NCI-H2227 treated with DMSO at 0.1 percent for 48 hours (cell line): ENCODE measurements at places on chromosomes 12 and 14.

DNA sequence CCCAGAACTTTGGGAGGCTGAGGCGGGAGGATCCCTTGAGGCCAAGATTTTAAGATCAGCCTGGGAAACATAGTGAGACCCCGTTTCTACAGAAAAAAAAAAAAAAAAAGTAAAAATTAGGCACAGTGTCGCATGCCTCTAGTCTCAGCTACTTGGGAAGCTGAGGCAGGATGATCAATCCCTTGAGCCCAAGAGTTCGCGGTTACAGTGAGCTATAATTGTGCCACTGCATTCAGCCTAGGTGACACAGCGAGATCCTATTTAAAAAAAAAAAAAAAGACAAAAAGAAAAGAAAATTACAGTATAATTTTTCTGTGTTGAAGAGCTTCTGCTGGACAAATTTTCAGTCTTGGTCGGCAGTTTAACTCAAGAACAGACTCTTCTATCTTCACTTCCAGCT, 133.9 kb upstream of the FGD4 start:
- DNase-seq, result no peak

DNA sequence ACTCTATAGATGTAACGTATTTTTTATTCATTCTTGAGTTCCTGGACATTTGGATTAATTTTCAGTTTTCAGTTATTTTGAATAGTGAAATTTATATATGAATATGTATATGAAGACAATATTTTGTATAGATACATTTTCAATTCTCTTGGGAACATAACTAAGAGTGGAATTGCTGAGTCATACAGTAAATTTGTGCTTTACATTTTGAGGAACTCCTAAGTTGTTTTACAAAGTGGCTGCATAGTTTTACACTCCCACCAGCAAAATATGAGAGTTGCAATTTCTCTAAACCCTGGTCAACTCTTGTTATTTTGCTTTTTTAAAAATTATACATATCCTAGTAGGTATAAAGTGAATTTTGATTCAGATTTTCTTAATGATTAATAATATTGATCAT, 1838.6 kb upstream of the SEL1L start:
- DNase-seq, result no peak

DNA sequence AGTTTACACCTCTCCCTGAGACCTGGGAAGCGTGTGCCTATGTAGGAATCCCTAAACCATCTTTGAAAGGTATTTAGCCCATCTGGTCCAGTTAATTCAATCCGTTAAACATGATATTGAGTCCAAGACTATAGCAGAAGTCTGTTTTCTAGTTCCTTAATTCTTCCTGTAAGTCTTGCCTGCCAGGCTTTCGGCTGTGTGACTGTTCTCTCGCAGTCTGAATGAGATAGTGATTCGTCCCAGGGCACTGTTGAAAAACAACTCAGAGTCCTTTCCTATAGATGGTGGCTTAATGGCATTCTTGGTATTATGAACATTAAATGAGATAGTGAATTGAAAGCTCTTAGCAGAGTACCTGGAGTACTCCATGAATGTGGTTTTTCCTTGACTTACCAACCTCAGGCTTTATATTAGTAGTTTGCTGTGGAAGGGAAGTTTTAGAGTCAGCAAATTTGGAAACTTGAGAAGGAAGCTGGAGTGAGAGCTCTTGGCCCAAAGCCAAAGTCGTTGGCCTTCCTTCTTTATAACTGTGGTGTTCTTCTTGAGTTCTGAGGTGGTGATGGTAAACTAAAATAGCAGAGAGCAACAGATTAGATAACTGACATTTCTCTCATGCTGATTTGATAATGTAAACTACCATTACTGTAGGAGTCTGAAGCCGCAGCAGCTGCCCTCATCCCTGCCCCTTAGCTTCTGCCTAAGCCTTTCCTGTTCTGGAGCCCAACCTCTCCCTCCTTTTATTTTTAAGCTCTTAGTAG, 76.5 kb downstream of the TGFB3 start:
- DNase-seq, result peak; percentile 19

GRCh38 chr14:69378274-69378673, 19.8 kb downstream of the ERH start:
- DNase-seq, result no peak

DNA sequence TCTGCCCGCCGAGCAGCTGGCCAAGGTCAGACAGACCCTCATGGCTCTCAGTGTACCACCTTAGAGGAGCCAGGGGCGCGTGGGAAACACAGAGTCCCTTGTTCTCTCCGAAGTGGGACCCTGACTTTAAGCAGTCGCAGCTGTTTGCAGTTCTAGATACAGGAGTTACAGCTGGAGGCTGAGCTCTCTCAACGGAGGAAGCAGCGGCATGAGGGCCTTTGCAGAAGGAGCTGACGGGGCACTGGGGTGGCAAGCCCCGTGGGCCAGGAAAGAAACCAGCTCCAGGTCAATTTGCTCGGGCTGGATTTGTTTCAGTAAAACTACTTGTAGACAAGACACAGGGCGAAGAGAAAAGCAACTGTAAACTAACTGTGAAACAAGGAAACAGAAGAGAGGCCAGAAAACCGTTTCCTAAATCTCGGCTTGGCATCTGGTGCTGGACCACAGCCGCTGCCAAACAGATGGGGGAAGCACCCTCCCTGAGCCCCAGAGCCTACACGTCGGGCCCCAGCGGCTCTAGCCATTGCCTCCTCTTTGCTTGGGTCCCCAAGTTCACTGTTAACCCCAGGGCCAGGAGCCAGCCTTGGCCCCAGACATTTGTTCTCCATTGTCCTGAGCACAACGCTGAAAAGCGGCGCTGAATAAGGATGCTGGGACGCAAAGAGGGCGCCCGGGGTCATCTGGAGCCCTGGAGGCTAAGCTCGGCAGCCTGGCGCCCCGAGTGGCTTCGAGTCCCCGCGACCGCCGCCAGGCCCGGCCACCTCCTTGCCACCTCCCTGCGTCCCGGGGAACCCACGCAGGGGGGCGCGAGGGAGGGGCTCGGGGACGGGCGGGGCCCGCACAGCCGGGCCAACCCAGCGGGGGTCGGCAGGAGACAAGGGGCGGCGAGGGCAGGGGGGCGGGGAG, 914 bp upstream of the PACS2 start:
- no peak for DNase-seq

DNA sequence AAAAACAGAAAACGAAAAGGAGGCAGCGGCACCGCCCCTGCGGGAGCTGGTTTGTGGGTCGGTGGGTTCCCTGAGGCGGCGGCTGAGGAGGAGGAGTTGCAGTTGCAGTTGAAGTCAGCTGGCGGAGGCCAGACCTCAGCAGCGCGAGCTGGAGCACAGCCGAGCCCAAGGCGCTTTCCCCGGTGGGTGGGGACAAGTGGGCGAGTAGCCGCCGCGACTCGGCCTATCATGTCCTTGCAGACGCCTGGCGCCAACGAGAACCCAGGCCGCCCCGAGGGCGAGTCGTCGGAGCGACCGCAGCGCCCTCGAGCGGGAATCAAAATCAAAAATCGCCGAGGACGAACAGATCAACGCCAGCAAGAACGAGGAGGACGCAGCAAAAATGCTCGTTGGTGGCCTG, 12.7 kb upstream of the CLEC1A start:
- no peak for DNase-seq

DNA sequence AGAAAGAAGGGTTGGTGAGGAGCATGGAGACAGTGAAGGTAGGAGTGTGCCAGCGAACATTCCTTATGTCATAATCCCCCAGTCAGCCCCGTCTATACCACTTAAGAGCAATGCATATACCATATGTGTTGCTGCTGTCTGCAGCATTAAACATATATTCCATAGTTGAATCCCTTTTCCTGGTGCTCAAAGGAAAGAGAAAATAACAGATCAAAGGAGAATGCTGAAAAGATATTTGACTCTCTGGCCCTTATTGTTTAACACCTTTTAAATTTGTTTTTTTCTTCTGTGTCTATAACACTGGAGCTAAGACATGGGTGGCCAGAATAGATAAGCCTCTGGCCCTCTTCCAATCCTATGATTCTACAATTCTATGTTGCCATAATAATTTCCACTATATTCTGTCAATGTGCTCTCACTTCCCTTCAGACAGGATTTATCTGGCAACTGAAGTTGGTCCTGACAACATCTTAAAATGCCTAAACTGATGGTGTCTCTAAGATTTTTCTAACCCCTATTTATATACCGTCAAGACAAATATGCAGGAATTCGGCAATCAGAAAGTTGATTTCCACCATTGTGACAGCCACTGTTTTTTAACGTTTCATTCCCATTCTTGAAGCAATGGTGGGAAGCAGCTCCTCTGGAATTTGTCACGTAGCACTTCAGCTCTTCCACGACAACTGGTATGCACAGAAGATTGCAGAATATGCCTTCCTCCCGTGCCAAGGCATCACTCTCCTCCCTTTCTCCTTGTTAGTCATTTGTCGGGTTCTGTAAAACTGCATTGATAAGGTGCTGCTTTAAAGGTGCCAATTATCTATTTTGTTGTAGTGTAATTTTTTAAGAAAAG, 204.7 kb downstream of the BCAT1 start:
- DNase-seq, result no peak
